ENCODE measurements at places on chromosomes 4 and X. TPM values are rescaled to one million over a fixed set of nuclear protein-coding genes. Genes with fewer than 3 reads are reported as not detected.

Gene CT55
- 0.31 TPM for total RNA-seq

Gene AR
- total RNA-seq: 0.94 TPM

Gene HTRA3
- total RNA-seq: 1.3 TPM

Gene MAGEC2
- not detected for total RNA-seq

Gene CCDC149
- total RNA-seq: 31.9 TPM

Gene AREG
- not detected for total RNA-seq

Gene HSFX3
- not detected for total RNA-seq

Gene RNF128
- total RNA-seq: 1.3 TPM

Gene CYBB
- 6.6 TPM for total RNA-seq

Gene HSFX1
- 4.4 TPM for total RNA-seq

Gene SOWAHB
- total RNA-seq: 3.4 TPM

Gene ARHGEF9
- total RNA-seq: 91.4 TPM

Gene NUDT10
- 36.3 TPM for total RNA-seq

Gene GC
- not detected for total RNA-seq

Gene TLR2
- 0.63 TPM for total RNA-seq

Gene MAGEB2
- not detected for total RNA-seq

Gene TRAM1L1
- 21.6 TPM for total RNA-seq

Gene NUDT11
- total RNA-seq: 65.1 TPM

Gene RNF212
- total RNA-seq: 4.4 TPM

Gene NOCT
- 22.2 TPM for total RNA-seq

Gene DOK7
- total RNA-seq: 0.63 TPM

Gene FMR1NB
- not detected for total RNA-seq

Gene UCHL1
- total RNA-seq: 918 TPM

Gene PNCK
- 33.8 TPM for total RNA-seq

Gene SCML1
- 8.1 TPM for total RNA-seq

Gene FRG2
- total RNA-seq: not detected

Gene GYPE
- 0.63 TPM for total RNA-seq

Gene PABPC5
- total RNA-seq: 8.1 TPM

Gene TMEM164
- total RNA-seq: 53.5 TPM

Gene PRR32
- total RNA-seq: not detected

Gene AKAP14
- not detected for total RNA-seq

Gene TEX13B
- not detected for total RNA-seq

Gene DCAF8L1
- not detected for total RNA-seq

Gene SEC31A
- 228 TPM for total RNA-seq

Gene DDX53
- total RNA-seq: not detected

Gene COX7B2
- total RNA-seq: not detected

Gene CXorf65
- not detected for total RNA-seq

Gene TCEAL2
- 29.4 TPM for total RNA-seq

Gene TMSB15C
- 56.3 TPM for total RNA-seq

Gene PF4V1
- total RNA-seq: not detected

Gene OR13H1
- total RNA-seq: not detected

Gene RGN
- total RNA-seq: 6.9 TPM

Gene MCF2
- 10.3 TPM for total RNA-seq

Gene PDE6B
- 3.4 TPM for total RNA-seq

Gene SLC34A2
- total RNA-seq: 0.31 TPM

Gene AMTN
- total RNA-seq: not detected

Gene MAD2L1
- total RNA-seq: 9.4 TPM

Gene ATP1B4
- not detected for total RNA-seq
